HuH-7.5 (cell line): ENCODE measurements at places on chromosomes 7 and 10.
A peak's percentile ranks its signal among the peaks of the same experiment; 100 is the strongest.

- DNase-seq = peak; percentile 99
These were observed 3.2 kb downstream of the SLC4A2 start for GRCh38 chr7:151062399-151063211.

GRCh38 chr10:78602201-78602932 lies 466.4 kb upstream of the ZMIZ1 start:
- DNase-seq = no peak

DNA sequence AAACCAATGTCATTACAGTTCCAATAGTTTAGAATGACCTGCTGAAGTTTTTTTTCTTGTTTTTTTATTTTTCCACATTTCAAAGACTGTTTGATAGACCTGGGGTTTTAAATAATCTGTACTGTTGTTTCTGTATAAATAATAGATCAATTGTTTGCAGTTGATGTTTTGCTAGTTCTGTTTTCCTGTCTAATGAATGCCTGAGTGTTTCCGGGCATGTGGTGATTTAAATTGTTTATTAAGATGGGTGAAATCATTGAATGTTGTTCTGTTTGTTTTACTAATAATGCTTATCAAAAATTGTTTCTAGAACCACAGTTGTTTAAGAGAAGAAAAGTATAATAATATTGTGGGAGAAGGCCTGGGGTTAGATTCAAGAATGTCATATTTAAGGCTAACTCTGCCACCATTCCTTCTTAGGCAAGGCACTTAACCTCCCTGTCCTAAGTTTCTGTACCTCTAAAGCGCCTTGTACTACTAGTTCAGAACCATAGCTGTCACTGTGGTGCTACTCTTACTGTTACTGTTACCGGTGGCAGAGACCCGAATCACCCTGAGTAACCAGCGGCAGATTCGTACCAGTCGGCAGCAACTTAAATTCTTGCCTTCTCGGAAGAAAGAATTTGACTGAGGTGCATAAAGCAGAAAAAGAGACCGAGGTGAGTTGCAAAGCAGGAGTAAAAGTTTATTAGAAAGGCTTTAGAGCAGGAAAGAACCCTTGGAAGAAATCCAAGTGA lies 1014.1 kb downstream of the REEP3 start:
- no peak for DNase-seq

DNA sequence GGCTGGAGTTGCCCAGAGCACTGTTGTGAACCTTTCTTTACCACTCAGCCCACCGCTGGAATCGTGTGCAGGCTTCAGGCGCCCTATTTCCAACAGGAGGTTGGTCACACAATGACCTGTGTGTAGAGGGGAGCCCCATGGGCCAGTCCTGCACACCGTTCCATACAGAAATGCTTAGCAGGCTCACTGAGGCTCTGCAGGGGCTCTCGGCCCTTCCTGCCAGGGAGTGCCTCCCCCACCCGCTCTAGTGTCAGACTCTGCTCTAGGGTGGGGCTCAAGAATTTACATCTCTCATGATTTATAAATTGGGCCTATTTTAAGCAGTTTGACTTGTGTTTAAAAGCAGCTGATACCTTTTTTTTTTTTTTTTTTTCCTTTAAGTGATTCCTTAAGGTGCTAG lies 42.0 kb downstream of the SHH start:
- no peak for DNase-seq

DNA sequence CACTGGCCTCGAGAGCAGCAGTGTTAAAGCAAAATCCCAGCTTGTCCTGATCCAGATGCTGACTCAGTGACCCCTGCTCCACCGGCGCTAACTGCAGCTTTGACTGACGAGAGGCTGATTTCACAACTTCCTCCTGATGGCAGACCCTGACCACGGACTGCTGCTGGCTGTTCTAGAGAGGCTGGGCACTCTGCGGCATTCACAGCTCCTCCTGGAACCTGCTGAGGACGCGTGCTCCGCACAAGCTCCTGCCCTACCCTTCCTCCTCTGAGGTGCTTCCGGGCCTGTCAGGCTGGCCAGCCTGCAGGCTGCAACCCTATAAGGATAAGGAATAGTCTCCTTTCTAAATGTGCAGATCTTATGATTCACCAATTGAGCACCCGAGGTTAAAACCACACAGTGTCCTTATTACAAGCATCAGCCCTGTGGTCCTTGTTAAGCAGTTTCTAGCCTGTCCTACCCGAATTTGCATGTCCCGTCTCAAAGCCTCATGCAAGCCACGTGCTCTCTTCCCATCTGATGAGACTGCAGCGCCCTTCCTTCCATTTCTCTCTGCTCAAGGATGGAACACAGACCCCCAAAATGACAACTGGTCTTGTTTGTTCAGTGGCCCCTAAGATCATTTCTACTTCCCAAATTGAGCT lies 35.5 kb upstream of the NCAPG2 start:
- no peak for DNase-seq

DNA sequence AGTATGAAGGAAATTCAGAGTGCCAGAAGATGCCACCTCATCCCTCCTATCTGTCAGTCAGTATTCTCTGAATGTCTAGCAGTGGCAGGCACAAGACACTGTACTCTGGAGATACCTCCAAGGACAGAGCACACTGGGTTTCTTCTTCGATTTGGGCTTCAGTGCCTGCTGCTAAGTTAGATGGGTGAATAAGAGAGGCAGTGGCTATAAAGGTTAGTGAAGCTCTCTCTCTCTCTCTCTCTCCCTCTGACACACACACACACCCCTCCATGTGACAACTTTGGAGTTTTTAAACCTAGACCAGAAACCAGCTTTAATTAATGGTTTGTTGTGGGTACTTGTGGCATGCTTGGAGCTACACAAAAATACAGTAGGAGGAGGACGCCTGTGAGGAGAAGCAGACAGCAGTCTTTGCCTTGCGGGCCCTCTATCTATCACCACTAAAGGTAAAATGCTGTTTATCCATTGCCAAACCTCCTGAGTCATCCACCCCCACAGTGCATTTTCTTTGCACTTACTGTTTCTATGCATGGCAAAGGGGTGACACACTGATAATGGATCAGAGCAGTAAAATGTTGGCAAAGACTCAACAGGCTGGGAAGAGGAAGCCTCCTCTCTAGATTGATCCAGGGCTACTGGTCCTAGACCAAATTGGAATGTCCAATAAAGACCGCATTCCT lies 102.5 kb downstream of the TRIL start:
- DNase-seq = peak; percentile 30

DNA sequence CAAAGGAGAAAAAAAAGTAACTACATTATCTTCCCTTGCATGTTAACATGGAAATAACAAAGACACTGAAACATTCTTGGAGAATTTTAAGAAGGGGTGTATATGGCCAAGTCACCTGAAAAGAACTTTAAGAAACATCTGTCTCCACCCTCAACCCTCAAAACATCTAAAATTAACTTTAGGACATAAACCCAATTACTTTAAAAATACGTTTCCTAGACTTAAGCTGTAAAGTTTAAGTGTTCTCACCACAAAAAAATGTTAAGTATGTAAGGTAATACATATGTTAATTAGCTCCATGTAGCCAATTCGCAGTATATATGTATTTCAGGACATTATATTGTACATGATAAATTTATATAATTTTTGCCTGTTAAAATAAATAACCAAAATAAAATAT lies 71.1 kb upstream of the GLCCI1 start:
- DNase-seq = no peak

DNA sequence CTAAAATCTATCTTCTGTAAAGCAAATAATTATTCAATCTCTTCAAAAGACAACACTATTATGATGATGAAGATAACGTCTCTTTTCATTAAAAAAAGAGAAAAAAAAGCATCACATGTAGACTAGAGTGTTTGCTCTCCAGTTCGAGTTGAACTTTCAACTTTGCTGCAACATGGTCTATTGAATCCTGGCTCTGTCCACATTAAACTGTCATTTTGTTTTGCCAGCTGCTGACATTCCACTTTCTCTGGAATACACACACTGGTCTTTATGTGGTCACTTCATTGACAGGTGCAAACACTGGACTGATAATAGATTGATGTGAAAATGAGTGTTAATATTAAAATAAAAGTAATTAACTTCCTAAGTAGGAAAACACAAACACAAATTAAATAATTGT lies 61.7 kb downstream of the PTF1A start:
- DNase-seq = no peak

- DNase-seq = no peak
These were observed 13.6 kb downstream of the DGKB start for GRCh38 chr7:14888962-14889361.

- DNase-seq = peak; percentile 20
These were observed 52.2 kb downstream of the VKORC1L1 start for GRCh38 chr7:65925040-65925439.

DNA sequence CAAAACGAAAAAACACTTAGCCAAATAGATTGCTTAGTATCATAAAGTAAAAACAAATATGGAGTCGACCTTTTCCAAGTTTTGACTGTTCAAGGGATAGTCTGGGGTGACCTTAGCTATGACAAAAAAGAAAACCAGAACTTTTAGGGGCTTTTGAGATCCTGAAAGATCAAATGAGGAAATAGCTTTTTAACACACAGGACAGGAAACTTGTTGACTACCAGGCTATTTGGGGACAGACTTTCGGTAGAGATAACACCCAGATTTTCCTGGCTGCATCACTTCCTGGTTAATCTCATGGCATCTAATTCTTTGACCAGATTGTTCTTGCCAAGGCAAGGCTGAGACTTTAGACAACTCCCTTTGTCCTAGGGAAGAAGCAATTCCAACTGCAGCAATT lies 34.5 kb upstream of the EGR2 start:
- DNase-seq = no peak

- no peak for DNase-seq
These were observed 14.3 kb downstream of the SEMA3D start for GRCh38 chr7:85172530-85172941.

- no peak for DNase-seq
These were observed 11.0 kb downstream of the CYREN start for GRCh38 chr7:135159359-135160085.

GRCh38 chr7:24685708-24686107 lies 71.6 kb downstream of the GSDME start:
- DNase-seq = no peak

DNA sequence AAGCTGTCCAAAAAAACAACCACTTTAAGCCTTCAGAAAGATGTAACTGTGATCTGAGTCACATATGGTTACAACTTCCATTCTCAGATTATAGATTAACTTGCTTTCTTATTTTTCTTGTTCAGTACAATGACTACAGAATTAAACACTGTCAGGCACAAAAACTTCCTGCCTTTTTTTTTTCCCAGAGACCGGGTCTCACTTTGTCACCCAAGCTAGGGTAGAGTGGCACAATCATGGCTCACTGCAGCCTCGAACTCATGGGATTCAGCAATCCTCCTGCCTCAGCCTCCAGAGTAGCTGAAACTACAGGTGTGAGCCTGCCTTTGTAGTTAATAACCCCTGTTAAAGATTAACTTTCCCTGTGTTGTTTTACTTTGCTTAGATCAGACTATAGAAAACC lies 163.2 kb downstream of the AVL9 start:
- no peak for DNase-seq

GRCh38 chr7:92695308-92696261 lies 105.4 kb upstream of the FAM133B start:
- DNase-seq = peak; percentile 17

DNA sequence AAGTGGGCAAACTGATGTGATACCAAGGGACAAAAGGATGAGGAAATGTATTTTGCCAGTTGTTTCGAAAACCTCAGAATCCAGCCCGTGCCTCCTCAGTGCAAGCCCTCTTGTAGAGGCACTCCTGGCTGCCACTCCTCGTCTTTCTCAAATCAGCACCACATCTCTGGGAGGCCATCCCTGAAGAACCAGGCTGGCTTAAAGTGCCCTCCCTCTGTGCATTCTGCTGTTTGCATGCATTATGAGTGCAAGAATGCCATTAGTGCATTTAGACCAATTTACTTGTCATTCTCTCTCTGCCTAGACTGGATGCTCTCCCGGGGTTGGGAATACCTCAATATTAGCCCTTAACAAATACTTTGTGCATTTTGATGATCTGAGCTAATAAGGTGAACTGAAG lies 19.9 kb upstream of the FAM180A start:
- DNase-seq = no peak

DNA sequence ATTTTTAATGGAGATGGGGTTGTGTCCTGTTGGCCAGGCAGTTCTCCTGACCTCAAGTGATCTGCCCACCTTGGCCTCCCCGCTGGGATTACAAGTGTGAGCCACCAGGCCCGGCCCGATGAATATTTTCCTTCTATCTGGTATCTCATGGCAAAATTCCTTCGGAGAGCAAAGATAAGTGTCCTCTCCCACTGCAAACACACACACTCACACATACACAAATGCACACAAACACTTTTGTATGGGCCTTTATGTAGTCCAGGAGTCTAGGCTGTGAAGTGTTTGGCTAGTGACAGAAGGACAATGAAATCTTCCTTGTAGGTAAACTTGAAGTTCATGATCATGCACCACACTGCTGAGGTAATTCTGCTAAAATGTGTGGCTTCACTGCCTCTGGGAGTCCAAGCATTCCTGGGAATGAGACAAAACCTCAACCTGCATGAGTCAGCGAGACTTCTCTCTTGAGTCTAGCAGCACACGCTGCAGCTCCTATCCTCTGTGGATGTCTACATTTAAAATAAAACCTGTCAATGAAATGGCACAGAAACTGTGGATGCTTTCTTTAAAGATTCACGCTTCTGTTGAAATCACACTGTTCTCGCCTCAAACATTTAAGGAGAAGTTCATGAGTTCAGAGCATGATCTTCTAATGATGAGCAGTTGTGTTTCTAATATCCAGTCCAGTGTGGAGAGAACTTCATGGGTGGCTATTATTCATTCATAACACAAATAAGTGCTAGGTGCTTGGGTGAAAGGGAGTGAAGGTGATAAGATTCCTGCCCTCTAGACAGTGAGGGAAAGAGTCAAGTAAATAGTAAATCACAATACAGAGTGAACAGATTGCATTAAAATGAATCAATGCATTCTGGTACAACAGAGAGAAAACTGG lies 96.5 kb downstream of the NRP1 start:
- no peak for DNase-seq

DNA sequence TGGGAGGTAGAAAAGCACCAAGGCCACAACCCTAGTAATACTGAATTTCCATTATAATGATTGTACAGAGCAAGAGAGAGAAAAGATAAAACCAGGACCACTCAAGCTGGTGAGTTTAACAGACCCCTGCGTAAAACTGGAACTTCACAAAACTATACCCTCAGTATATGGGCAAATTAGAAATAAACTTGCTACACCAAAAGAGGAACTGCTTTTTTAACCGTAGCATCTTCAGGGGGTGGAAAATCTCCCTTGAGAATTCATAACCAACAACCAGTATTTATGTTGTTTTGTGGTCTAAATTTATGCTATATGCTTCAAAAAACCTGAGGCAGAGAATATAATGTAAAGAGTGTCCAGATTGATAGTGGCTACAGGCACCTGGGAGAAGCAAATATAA lies 171.2 kb downstream of the SGMS1 start:
- DNase-seq = no peak

DNA sequence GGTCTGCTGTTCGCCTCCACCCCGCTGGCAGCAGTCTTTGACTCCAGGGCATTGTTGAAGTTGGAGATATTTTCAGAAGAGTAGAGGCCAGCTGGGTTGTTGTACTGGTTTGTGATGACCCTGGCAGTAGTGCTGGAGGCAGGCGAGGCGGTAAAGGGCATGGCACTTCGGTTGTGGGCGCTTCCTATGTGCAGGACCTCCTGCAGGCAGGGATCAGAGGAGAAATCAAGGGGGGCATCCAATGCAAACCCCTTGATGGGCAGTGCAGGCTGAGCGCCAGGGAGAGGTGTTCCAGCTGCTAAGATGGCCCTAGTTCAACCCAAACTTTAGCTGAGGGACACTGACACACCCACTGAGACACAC lies 27.0 kb downstream of the PDLIM1 start:
- no peak for DNase-seq
